ENCODE measurements at places on chromosomes 11 and 22.

DNA sequence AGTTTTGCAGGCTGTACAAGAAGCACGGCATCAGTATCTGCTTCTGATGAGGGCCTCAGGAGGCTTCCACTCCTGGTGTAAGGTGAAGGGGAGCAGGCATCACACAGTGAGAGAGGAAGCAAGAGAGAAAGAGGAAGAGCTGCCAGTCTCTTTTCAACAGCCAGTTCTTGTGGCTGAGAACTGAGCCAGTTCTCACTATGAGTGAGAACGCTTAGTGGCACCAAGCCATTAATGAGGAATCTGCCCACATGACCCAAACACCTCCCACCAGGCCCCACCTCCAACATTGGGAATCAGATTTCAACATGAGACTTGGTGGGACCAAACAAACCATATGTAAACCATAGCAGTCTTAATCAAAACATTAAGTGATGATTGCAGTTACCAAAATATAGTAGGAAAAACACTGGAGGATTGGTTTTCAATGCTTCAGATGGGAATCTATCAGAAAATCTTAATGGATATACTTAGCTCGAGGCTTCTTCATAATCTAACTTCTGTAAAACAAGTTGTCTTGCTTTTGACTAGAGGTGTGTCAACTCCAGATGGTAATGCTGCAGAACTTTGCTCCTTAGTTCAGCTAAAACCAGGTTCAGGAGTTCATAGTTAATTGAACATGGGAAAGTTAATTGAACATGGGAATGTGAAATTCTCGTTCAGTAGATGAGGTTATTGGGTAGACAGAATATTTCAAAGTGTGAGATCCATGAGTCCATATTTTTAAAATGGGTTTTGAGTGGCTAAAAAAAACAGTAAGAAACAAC lies 12.2 kb downstream of the FAR1 start:
- DNase-seq: no peak

GRCh38 chr11:116478205-116478604 lies 294.6 kb downstream of the BUD13 start:
- DNase-seq: no peak

GRCh38 chr11:113376156-113376555 lies 11.4 kb upstream of the ANKK1 start:
- no peak for DNase-seq

- DNase-seq: no peak
Observed at GRCh38 chr11:23280088-23280487, 419.8 kb upstream of the CCDC179 start.

GRCh38 chr11:120659076-120659475 lies 147.5 kb downstream of the GRIK4 start:
- no peak for DNase-seq

- no peak for DNase-seq
Observed at GRCh38 chr22:35660291-35661127, 12.3 kb downstream of the APOL6 start.

- no peak for DNase-seq
Observed at GRCh38 chr22:39616781-39617180, 46.2 kb downstream of the CACNA1I start.

DNA sequence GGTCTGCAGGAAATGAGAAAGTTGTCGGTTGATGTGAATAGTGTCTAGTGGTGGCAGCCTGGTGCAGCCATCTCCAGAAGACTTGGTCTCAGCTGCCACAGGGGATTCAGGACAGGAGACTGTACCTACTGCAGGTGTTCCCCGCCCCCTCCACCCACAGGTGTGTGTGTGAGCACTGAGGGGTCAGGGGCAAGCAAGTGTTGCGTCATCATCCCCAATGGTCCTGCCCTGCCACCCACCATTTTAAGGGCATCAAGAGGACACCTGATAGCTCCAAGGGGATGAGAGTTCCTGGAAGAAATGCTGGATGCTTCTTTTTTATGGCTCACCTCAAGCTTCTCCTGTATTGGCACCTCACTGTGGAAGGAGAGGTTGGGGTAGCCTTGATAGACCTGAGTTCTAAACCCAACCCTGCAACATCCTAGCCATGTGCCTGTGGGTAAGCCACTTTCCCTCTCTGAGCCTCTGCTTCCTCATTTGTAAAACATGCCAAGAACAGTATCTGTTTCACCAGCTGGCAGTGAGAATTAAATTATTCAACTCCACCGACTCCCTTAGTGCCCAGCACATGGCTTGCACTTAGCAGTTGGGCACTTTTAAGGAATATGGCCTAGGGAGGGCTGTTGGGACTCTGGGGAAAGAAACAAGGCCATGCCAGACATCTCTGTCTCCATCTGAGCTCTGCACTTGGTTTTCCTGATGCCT lies 6.1 kb downstream of the C11orf91 start:
- DNase-seq: no peak

DNA sequence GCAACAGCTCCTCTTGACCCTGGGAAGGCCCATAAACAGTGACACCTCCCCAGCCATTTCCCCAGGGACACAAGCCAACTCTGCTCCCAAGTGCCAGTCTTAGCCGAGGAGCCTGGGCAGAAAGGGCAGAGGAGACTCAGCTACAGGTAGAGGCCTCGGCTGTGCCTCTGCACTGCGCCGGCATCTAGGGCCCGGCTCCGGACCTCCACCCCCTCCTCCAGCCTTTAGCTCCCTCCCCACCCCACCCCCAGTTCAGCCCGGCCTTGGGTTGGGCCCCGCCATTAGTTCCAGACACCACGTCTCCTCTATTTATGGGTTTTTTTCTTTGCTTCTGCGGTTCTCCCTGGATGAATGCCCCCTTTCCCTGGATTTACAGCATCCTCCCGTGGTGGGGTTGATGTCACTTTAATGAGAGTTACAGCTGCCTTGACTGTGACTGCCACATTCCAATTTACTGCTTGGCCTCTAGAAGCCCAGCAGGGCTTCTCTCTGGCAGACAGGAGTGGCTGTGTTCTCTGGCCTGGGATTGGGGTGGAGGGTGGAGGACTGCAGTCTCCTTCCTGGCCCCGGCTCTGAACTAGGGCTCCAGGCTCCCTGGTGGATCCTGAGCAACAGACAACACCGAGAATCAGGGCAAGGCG lies 13.5 kb upstream of the OAF start:
- no peak for DNase-seq

DNA sequence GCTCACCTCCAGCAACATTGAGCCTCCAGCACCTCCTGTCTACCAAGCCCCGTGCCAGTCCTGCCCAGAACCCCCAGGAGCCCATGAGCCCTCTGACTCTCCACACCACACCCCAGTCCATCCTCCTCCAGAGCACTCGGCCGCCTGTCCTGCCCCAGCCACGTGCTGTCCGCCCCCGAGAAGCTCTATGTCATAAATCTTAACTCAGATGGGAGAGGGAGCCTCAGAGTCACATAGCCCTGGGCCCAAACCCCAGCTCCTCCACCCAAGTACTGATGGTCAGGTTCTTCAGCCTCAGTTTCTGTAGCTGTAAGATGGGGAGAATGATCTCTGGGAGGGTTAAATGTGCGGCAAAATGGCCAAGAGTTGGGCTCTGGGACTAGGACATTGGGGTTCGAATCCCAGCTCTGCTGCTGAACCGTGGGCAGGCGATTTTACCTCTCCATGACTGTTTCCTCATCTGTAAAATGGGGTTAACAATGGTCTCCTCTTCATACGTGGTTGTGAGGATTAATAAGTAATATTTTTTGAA lies 27.8 kb downstream of the CYTH4 start:
- no peak for DNase-seq

DNA sequence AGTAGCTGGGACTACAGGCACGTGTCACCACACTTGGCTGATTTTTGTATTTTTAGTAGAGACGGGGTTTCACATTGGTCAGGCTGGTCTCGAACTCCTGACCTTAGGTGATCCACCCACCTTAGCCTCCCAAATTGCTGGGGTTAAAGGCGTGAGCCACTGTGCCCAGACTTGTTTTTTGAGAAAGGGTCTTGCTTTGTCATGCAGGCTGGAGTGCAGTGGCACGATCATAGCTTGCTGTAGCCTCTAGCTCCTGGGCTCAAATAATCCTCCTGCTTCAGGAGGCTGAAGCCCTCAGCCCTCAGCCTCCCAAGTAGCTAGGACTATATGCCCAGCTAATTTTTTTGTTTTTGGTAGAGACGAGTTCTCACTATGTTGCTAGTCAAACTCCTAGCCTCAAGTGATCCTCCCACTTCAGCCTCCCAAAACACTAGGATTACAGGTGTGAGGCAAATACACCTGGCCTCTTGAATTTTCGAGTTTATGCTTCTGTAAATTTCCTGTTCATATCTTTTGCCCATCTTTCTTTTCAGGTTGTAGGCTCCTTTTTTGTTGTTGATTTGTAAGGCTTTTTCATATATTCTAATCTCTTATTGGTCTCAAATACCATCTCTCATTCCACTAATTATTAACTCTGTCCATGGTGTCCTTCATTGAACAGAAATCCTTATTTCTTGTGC lies 3.4 kb upstream of the RBM4B start:
- no peak for DNase-seq

Data from cerebellar cortex (tissue), 1 donor.